Thyroid gland (tissue), 4 donors: ENCODE measurements at places on chromosomes 6 and 20.
A peak's percentile ranks its signal among the peaks of the same experiment; 100 is the strongest.

DNA sequence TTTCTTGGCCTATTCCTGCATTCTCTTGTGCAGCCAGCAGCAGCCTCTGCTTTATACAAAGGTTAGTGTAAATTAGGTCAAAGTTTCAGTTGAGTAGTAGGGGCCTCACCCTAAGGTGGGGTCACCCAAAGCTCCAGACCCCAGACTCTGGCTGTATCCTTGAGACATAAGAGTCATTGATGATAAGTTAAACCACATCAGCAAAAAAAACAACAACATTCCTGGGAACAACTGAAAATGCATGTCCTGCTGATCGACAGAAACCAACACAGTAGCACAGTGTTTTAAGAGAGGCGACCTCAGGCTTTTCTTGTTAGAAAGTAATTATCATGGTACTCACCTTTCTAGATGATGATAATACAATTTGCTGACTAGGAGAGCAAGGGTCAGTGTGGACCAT lies 52.6 kb downstream of the TFAP2A start:
- DNase-seq: no peak

- DNase-seq: no peak
Measured at GRCh38 chr6:163321717-163322116, 92.8 kb upstream of the QKI start.

DNA sequence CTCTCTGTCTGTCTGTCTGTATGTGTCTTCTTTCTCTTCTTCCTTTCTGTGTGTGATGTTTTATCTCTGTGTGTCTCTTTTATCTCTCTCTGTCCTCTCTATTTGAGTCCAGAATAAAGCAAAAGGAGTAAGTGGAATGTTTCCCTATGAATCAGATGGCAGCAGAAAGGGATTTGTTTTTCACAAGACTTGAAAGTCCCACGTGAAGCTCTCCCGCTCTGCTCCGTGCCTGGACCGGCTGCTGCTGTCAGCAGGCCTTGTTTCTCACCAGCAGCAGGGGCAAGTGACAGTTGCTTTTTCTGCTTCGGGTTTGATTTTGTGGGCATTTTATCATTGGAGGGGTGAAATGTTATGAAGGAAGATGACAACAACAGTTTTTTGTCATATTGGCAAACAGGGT lies 212.7 kb downstream of the PACRG start:
- DNase-seq: no peak

DNA sequence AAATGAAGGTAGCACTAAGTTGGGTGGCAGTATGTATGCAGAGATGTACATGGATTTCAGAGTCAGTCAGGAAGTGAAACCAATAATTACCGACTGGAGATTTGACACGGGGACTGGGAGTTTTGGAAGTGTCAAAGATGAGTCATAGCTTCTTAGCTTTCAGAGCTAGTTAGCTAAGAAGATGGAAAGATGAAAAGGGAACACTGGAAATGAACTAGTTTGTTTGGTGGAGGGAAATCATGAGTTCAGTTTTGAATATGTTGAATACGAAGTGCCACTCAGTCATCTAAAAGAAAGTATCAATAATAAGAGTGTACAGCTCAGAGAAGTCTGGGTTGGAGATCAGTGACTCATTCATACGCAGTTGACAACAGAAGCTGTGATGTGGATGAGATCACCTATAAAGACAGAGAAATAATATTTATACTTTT lies 7.5 kb downstream of the ESF1 start:
- no peak for DNase-seq

GRCh38 chr6:56688521-56688920 lies 45.8 kb upstream of the DST start:
- no peak for DNase-seq

DNA sequence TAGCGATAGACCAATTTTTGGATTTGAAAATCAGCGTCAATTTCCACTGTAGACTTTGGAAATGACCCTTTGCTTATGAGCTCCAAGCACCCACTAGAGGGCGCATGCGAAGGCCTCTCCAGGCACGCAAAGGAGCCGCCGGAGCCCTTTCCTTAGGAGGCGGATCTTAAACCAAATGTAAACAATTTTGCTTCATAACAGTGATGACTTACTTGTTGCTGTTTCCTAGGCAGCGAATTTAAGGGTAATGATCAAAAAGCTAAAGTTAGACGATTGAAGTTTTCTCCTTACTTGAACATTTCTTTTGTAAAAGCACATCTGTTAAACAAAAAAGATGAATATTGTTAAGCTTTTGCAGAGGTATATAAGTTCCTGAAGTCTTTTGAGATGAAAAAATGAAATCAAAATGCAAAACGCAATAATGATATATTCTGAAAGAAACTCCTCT lies 29.2 kb upstream of the EXOC2 start:
- peak; percentile 75 for DNase-seq

- no peak for DNase-seq
Measured at GRCh38 chr6:46862381-46862780, 59.4 kb downstream of the ADGRF5 start.

DNA sequence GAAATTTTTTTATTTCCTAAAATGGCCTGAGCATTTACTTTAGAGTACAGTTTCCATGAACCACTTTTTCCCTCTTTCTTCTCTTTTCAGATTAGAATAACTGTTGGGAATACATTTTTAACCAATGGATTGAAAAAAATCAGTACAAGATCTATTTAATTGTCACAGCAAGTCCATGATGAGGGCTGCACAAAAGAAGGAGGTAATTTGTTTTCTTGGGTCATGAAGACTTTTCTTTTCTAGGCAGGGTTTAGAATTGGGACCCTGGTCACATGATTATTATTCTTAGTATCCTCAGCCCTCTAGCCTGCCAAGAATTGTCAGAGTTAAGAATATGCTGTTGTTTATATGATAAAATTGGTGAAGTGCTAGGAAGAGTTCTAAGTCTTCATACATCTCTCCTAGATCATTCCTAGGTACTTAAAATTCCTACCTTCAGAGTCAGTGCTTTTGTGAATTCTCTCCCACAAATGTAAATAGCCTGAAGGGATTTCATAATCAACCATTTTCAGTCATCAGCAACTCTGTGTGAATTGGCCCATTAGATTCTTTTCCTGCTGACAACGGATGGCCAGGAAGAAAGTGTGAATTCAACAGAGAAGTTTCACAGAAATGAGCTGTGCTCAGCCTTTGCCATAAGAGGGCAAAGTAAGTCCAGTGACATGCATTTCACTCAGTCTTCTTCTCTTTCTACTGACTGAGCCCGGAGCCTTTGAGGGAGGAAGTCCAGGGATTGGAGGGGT lies 32.4 kb upstream of the TPBG start:
- no peak for DNase-seq

DNA sequence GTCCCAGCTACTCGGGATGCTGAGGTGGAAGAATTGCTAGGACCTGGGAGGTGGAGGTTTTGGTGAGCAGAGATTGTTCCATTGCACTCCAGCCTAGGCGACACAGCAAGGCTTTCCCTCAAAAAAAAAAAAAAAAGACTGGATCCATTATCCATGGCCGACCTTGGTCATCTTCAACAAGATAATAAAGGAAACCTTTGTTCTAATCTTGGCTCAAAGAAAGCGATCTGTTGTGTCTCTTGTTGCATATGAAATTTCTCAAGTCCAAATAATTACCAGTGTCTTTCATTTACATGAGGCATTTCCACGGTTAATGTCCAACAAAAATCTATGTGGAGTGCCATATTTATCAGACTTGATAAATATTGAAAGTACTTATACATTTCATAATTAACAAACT lies 23.7 kb upstream of the KIF16B start:
- no peak for DNase-seq

DNA sequence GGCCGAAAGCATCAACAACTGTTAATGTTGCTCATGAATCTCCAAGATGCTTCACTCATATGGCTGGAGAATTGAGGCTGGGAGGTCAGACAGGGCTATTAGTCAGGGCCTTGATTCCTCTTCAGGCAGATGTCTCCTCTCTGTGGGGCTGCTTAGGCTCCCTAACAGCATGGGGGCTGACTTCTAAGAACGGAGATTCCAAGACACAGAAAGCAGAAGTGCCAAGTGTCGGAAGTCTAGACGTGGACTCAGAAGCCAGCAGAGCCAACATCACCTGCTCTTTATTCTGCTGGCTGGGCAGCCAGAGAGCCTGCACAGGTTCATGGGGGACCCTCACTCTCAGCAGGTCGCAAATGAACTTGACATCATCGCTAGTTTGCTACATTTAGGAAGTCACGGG lies 279.8 kb downstream of the CDH26 start:
- no peak for DNase-seq

- no peak for DNase-seq
Measured at GRCh38 chr20:46674253-46675083, 14.8 kb downstream of the TP53RK start.

DNA sequence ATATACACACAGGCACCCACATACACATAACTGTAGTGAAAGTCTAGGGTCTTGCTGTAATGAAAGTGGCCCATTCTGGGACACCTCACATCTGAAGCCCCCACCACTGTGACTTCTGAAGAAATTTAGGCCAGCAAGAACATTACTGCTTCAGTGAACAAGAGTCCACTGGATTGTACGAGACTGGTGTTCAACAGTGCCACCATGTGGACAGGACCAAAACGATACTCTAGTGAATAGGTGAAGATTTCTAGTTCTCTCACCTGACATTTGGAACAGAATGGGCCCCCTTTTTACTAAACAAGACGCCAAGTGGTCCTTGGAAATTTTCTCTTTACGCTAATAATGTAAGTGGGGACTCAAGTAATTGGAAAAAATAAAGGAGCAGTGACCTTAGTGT lies 156.9 kb downstream of the MAFB start:
- DNase-seq: no peak

GRCh38 chr6:91646649-91647048 lies 1059.8 kb upstream of the MAP3K7 start:
- DNase-seq: no peak

DNA sequence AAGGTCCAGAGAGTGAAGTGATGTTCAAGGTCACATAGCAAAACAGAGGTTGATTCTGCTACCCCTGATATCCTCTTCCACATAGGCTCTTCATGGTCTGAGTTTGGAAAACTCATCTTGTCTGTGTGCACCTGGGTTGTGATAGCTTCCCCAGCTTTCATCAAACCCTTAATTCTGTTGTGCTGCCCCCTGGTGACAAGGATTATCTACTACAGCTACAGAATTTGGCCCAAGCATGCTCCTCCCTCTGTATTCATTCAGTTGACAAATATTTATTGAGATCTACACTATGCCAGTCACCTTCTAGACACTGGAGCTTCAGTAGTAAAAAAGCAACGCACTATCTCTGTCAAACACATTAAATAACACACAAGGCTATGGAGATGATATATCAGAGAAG lies 50.4 kb downstream of the SMPDL3A start:
- peak; percentile 56 for DNase-seq

DNA sequence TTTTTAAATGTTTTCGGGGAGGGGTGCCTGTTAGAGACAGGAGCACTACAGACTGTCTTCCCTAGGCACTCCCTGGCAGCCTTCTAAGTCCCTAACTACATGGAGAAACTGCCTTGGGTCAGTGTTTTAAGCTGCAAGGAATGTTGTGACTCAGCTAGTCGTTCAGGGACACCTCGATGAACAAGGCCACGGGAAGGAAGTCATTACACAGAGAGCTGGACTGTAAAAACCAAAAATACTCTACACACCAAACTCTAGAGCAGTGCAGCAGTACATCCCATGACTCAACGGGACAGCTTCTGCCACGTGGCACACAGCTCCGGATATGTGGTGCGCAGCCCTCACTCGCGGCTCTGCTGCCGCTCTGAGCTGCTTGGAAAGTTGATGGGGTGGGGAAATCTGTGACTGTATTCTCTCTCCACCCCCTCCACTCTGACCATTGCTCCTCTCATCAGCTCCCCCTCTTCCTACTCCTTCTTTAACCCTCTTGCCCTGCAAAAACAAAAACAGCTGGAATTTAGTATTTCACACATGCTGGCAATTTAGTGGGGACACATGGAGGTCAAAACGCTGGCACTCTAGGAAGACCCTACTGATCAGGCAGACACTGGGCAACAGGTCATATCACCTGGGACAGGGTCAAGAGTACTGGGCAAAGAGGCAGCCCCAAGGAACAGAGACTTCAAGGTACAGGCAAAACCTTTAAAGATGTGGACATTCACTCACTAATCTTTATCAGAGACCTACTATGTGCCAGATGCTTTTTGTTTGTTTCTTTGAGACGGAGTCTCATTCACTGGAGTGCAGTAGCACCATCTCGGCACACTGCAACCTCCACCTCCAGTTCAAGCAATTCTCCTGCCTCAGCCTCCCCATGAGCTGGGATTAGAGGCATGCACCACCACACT lies 10.9 kb upstream of the LPIN3 start:
- DNase-seq: peak; percentile 75

GRCh38 chr6:160349020-160349441 lies 853 bp downstream of the SLC22A3 start:
- no peak for DNase-seq

GRCh38 chr6:36546308-36546919 lies 865 bp downstream of the STK38 start:
- peak; percentile 7 for DNase-seq

DNA sequence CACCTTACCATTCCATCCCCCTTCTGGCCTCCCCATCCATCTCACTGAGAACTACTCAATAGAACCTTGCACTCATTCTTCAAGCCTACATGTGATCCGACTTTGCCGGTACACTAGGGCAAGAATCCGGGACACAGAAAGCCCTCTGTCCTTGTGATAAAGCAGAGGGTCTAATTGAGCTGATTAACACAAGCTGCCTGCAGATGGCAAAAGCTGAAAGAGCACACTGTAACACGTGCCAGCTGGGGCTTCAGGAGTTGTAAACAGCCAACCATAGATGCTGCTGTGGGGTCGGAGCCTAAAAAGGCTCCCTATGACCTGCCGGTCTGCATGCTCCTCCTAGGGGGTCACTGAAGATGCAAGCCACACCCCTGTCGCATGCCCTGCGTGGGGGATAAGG lies 124.1 kb downstream of the RNF144B start:
- DNase-seq: no peak

DNA sequence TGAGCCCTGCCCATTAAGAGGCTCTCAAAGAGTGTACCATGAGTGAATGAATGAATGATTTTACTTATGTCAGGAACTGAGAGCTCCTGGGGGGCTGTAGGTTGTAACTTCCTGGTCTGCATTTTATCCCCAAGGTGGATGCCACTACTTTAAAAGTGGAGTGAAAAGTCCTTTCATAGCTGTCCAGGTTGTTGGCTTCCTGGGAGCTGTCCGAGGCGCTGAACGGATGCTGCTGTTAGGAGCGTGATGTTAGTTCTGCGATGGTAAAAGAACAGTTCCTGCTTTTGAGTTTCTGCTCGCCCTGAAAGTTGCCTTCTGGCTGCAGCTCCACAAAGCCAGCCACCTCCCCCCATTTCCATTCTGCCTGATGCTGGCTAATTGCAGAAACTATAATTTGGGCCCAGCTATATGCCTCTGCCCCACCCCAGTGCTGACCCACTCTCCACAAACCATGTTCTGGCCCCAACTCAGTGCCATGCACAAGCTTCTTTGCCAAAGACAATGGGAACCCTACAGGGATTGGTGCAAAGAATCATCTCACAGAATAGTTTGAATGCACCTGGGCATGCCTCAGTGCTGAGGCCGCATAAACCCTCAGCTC lies 330.9 kb upstream of the CDH4 start:
- DNase-seq: no peak

GRCh38 chr6:109008537-109009235 lies 86.0 kb downstream of the SESN1 start:
- no peak for DNase-seq

GRCh38 chr6:4637691-4638433 lies 138.3 kb upstream of the CDYL start:
- DNase-seq: no peak
